ENCODE measurements at places on chromosomes 16 and 17. TPM values are rescaled to one million over a fixed set of nuclear protein-coding genes. Genes with fewer than 3 reads are reported as not detected.

DNA sequence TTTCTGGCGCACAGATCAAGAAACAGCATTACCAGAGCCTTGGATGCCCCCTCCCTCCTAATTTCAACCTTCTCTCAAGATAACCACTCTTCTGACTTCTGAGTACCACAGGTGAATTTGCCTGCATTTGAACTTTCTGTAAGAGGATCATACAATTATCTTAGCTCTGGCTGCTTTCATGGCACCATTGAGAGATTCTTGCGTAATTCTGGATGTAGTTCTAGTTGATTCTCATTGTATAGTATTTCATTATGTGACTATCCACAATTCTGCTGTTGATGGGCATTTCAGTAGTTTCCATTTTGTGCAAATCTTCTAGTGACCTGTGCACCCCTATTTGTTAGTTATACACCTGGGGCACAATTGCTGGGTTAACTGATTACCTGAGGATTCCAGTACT is 7.5 kb downstream of the CDH3 start:
- no peak overlapping the region for H3K27ac ChIP-seq
- no peak overlapping the region for H3K4me3 ChIP-seq
- H3K36me3 ChIP-seq: no peaks in the 10 kb centered on the region
- DNase-seq: no peak
- H3K27me3 ChIP-seq: peaks cover 3% of the 10 kb centered on the region
- H3K4me1 ChIP-seq: no peaks in the 10 kb centered on the region

C1QL1 gene
- total RNA-seq: 2.3 TPM

CCL3 gene
- total RNA-seq: 0.37 TPM

FA2H gene
- not detected for total RNA-seq

DNA sequence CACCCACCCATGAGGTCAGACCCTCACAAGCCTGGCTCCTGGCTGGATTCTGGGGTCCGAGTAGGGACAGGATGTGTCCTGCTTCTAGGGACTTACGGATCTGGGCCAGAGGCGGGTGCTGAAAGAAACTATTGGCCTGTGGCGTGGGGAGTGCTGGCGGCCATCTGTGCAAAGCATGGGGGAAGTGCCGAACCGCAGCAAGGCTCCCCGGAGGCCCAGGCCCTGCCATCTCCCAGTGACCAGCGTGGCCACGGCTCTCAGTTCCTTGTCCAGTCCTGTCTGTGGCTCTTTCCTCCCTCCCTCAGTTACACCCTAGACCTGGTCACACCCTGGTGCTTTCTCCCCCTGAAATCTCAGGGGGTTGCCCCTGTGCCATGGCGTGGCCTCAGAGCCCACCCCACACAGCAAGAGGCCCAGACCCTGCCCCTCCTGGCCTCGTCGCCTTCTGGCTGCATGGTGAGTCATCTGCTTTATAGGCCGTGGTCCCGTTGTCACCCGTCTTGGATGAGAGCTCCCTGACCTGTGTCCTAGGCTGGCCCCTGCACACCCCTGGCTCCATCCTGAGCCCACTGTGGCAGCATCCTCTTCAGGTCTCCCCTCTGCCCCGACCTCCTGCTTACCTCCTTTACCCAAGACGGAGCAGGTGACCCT is 54.5 kb downstream of the PRMT7 start:
- peaks cover 15% of the 10 kb centered on the region for H3K27me3 ChIP-seq
- DNase-seq: no peak
- H3K36me3 ChIP-seq: no peaks in the 10 kb centered on the region
- no peak overlapping the region for H3K4me3 ChIP-seq
- no peak overlapping the region for H3K27ac ChIP-seq

AGRP gene
- total RNA-seq: not detected

DNA sequence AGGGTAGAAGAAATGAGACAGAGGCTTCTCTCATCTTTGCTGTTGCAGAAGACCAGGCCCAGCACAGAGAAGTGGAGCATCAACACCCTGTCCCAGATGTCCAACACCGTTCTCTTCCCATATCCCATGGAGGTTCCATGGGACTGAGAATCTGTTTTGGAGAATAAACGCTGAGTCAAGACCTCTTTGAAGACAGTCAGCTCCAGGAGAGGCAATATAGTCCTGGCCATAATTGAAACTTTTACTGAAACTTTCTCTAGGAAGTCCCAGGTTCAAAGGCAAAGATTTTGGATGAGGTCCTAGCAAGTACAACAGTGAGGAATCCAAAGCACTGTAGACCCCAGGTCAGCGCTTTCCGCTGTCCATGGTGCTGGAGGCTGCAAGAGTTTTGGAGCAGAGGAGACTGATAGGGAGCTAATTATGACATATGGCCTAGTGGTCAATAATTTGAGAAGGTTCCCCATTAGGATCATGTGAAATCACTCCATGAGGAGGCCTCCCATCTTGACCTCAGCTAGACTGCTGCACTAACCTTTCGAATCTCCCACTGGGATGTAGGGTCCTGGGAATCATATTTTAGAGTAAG is 36.0 kb downstream of the OSBPL7 start:
- peaks cover 36% of the 10 kb centered on the region for H3K27me3 ChIP-seq
- no peak for DNase-seq
- no peak overlapping the region for H3K4me3 ChIP-seq
- no peaks in the 10 kb centered on the region for H3K4me1 ChIP-seq
- no peaks in the 10 kb centered on the region for H3K36me3 ChIP-seq
- H3K27ac ChIP-seq: no peak overlapping the region

GRCh38 chr17:45092911-45093430 is 31.9 kb downstream of the NMT1 start:
- H3K27ac ChIP-seq: peak overlapping the region; percentile 94
- H3K36me3 ChIP-seq: peaks cover 88% of the 10 kb centered on the region
- H3K4me3 ChIP-seq: no peak overlapping the region
- peak; percentile 81 for DNase-seq
- H3K27me3 ChIP-seq: no peaks in the 10 kb centered on the region

KRT27 gene
- total RNA-seq: not detected

DOC2B gene
- 3.4 TPM for total RNA-seq

BEAN1 gene
- total RNA-seq: 2.5 TPM

DNA sequence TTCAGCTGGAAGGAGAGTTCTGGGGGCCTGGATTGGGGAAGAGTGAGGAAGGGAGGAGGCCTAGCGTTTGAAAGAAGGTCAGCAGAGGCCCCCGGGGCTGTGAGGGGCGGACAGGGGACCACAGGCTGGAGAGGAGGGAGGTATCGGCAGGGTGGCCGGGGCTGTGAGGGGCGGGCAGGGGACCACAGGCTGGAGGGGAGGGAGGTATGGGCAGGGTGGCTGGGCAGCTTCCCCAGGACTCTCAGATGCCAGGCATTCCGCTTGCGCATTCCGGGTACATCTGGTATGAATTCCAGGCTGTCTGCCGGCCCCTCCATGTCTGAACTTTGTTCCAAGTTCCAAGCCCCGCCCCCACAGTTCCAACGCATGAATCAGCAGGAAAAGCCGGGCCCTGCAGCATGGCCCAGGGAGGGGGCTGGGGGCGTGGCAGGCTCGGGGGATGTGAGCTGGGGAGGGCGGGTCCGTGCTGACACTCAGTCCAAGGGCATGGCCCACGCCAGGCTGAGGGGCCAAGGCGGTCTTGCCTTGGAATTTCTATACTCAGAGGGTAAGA is 4.3 kb upstream of the TLCD2 start:
- peak; percentile 99 for DNase-seq
- peak overlapping the region; percentile 91 for H3K4me3 ChIP-seq
- H3K27ac ChIP-seq: peak overlapping the region; percentile 99
- H3K36me3 ChIP-seq: peaks cover 18% of the 10 kb centered on the region

- H3K27ac ChIP-seq: peak overlapping the region; percentile 76
- no peak for DNase-seq
- peak overlapping the region; percentile 80 for H3K4me3 ChIP-seq
- peaks cover 17% of the 10 kb centered on the region for H3K4me1 ChIP-seq
- H3K27me3 ChIP-seq: no peaks in the 10 kb centered on the region
These were observed 218 bp downstream of the TNRC6C start for GRCh38 chr17:77958716-77959125.

DNA sequence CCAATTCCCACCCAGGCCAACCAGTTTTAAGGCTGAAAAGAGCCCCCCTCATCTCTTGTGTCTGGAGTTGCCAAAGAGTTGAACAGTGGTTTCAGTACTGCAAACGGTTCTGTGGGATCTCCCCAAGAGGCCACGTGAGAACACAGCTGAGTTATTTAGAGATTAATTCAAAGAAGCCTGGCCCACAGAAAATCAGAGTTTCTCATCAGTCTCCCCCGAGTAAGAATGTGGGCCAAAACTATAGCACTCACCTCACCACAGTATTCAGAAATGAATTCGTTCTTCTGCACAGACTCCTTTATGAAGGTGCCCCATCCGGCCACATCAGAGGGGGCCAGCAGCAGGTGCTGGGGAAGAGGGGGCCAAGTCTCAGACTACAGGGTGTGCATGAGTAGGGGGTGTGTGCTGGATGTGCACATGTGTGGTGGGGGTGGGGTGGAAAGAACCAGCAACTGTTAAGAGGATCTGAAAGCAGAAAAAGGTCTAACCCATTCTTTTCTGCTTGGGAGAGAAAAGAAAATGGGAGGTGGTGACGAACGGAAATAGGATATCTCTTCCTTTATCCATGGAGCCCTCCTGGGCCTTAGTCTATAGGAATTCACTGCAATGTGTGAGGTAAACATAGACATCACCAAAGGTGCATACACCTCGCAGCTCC is 22.6 kb downstream of the CNTNAP1 start:
- no peak overlapping the region for H3K27ac ChIP-seq
- no peaks in the 10 kb centered on the region for H3K4me1 ChIP-seq
- H3K36me3 ChIP-seq: peaks cover 8% of the 10 kb centered on the region
- no peak overlapping the region for H3K4me3 ChIP-seq

DNA sequence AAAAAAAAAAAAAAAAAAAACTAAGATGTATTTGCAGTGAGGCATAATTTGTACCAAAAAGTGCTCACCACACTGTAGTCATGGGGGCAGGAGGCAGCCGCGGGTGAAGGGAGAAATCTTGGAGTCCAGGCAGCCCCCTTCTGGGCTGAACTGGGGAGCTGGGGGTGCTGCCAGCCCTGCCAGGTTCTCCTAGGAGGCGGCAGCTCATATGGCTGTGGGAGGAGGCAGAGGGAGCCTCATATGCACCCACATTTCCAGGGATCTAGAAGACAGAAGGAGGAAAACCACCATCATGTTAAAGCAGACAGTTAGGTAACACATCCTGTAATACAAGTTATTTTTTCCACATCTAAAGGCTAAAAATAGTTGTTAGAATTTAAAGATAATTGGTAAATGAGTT is 16.3 kb downstream of the MAPT start:
- no peak overlapping the region for H3K27ac ChIP-seq
- H3K4me3 ChIP-seq: no peak overlapping the region
- no peaks in the 10 kb centered on the region for H3K36me3 ChIP-seq
- peaks cover 4% of the 10 kb centered on the region for H3K4me1 ChIP-seq

- no peaks in the 10 kb centered on the region for H3K4me1 ChIP-seq
- H3K27me3 ChIP-seq: no peaks in the 10 kb centered on the region
- DNase-seq: no peak
- no peak overlapping the region for H3K4me3 ChIP-seq
- H3K36me3 ChIP-seq: no peaks in the 10 kb centered on the region
- no peak overlapping the region for H3K27ac ChIP-seq
These were observed 7.3 kb downstream of the SLC22A31 start for GRCh38 chr16:89192956-89193575.

DNA sequence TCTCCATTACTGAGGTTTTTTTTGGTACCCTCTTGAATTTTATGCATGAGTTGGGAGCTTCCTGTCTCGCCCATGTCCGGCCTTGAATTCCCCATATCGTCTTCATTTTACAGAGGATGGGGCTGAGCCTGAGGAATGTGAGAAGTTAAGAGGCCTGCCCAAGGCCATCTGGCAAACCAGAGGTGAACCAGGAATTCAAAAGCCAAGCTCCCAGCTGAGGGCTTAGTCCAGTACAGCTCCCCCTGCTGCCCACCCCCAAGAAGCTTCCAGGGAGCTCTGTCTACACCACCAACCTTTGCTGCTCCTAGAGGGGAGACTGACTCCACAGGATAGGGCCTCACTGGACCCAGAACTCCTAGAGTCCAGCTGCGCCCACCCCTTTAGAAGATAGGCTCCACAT is 20.7 kb upstream of the C16orf78 start:
- no peak for DNase-seq
- no peak overlapping the region for H3K4me3 ChIP-seq
- no peak overlapping the region for H3K27ac ChIP-seq
- no peaks in the 10 kb centered on the region for H3K36me3 ChIP-seq

- no peak overlapping the region for H3K4me3 ChIP-seq
- no peaks in the 10 kb centered on the region for H3K36me3 ChIP-seq
- DNase-seq: no peak
- H3K27ac ChIP-seq: no peak overlapping the region
These were observed 116.4 kb upstream of the CRHR1 start for GRCh38 chr17:45667591-45668171.

DNA sequence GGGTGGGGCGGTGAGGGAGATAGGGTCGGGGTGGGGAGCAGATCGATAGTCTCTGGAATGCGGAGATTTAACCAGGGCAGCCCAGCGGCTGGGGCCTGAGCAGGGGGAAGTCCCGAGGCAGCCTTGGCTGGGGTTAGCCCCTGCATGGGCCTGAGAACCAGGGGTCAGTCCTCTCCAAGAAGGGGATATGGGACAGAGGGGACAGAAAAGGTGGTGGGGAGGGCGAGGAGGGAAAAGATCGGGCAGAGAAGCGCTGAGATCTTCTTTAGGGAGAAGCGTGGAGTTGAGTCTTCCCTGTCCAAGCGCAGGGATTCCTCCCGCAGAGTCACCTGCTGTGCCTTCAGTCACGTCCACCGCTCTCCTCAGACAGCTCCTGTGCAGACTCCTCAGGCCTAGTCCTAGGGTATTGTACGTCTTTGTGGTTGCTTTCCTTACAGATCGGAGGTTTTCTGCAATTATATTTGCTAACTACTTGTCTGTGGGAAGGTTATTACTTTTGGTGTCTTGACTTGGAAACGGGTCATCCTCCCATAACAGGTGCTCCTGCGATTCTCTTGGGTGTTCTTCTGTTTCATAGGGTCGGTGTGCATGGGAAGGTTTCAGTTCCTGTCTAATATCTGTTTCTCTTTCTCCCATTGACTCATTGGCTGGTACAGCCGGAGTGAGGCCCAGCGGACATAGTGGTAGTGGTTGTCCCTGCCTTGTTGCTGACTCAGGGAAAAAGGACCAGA is 952 bp downstream of the CD300A start:
- no peak overlapping the region for H3K27ac ChIP-seq
- peak overlapping the region; percentile 66 for H3K4me3 ChIP-seq
- H3K4me1 ChIP-seq: peaks cover 4% of the 10 kb centered on the region
- DNase-seq: no peak

DNA sequence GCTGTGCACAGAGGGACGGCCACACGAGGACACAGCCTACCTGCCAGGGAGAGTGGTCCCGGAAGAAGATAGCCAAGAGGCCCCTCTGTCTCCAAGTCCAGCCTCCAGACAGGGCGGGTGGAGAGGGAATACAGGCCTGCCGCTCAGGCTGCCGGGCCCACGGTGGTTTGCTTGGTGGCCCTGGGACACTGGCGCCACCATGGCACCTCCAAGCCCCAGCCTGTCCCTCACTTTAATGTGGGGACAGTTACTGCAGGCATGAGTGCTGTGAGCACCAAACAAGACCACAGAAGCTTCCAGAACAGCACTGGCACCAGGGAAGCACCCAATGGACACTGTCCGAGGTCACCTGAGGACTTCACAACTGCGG is 22.0 kb upstream of the CHMP6 start:
- peaks cover 7% of the 10 kb centered on the region for H3K27me3 ChIP-seq
- DNase-seq: no peak
- no peak overlapping the region for H3K4me3 ChIP-seq
- peak overlapping the region; percentile 68 for H3K27ac ChIP-seq

- H3K36me3 ChIP-seq: no peaks in the 10 kb centered on the region
- H3K27me3 ChIP-seq: no peaks in the 10 kb centered on the region
- H3K27ac ChIP-seq: peak overlapping the region; percentile 81
These were observed 14.6 kb upstream of the CSNK1D start for GRCh38 chr17:82287868-82288801.
